ENCODE measurements at places on chromosomes 6 and 20. TPM values are rescaled to one million over a fixed set of nuclear protein-coding genes. Genes with fewer than 3 reads are reported as not detected.
A peak's percentile ranks its signal among the peaks of the same experiment; 100 is the strongest.

DNA sequence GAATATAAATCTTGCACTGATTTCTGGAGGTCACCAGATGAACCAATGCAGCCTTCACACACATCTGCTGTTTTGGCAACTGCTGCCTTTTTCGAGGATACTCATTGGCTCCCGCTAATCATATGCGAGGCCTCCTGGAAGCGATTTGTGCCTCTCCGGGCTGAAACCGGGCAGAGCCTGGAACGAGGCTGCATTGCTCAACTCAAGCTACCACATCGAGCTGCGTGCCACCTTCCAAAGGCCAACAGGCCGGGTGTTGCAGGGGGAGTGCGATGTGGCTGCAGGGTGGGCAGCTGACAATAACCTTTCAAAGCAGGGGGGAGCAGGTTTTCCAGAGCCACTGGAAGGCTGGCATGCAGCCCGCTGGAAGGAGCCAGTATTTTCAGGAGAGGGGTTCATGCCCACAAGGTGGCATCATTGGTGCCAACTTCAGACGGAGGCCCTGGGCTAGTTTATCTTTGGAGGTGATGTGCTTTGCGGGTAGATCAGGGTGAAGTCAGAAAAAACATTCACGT, 122.6 kb upstream of the IFNGR1 start:
- peak; percentile 91 for DNase-seq

DNA sequence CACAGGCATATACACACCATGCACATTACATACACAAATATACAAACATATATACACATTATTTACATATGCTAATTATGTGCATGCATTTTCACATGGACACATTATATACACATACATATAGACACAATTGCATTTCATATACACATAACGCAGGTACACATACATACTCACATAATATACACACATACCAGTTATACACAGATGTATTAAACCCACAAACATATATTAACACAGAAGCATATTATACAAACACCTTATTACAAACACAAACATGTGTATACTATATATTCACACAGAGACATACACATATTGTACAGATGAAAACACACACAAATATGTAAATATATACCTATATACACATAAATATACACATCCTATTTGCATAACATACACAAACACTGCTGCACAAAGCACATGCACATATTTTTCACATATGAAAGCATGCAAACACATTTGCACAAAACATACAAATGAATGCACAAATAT, 140.2 kb downstream of the VEGFA start:
- no peak for DNase-seq

Gene PRICKLE4
- 0.19 TPM for polyA plus RNA-seq

Gene GGTLC1
- polyA plus RNA-seq, result not detected

GRCh38 chr6:30102414-30102969, 10.4 kb downstream of the TRIM31 start:
- peak; percentile 21 for DNase-seq

Gene MOG
- polyA plus RNA-seq, result not detected

- no peak for DNase-seq
Measured at GRCh38 chr6:134267917-134268361, 50.0 kb downstream of the SGK1 start.

Gene FAXC
- 2.7 TPM for polyA plus RNA-seq

Gene PKIB
- 4.4 TPM for polyA plus RNA-seq

Gene NXT1
- polyA plus RNA-seq, result 14.1 TPM

GRCh38 chr6:89675949-89676748, 37.6 kb upstream of the LYRM2 start:
- peak; percentile 40 for DNase-seq

- peak; percentile 34 for DNase-seq
Measured at GRCh38 chr6:21666201-21666691, 72.7 kb downstream of the SOX4 start.

DNA sequence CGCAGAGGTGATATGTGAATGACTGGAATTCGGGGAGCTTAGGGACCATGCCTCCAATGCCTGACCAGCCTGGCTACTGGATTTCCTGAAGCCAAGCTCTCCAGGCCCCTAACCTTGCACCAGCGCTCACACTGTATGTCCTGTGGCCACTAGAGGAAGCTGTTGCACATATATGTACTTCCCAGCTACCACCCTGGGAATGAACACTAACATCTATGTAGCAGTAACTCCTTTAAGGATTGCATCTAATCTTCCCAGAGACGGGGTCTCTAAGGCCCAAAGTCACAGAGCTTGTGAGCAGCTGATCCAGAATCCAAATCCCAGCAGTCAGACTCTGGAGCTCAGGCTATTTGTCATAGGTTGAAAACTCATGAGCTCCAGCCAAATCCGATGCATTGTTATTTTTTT, 20.4 kb upstream of the BPIFB1 start:
- peak; percentile 54 for DNase-seq

Gene C6orf132
- 0.87 TPM for polyA plus RNA-seq

GRCh38 chr6:23454080-23454976, 671.7 kb upstream of the NRSN1 start:
- peak; percentile 10 for DNase-seq

- no peak for DNase-seq
Measured at GRCh38 chr20:20969701-20970280, 136.4 kb downstream of the LINC00237 start.

Gene ZFP57
- polyA plus RNA-seq, result not detected

Gene RRAGD
- 0.08 TPM for polyA plus RNA-seq

Gene HLA-DQB1
- polyA plus RNA-seq, result not detected

Data from fibroblast of lung (primary cell).